ENCODE measurements at places on chromosomes 2 and 18.
A peak's percentile ranks its signal among the peaks of the same experiment; 100 is the strongest.

- DNase-seq = no peak
Measured at GRCh38 chr2:102122909-102123308, 19.6 kb upstream of the IL1R1 start.

DNA sequence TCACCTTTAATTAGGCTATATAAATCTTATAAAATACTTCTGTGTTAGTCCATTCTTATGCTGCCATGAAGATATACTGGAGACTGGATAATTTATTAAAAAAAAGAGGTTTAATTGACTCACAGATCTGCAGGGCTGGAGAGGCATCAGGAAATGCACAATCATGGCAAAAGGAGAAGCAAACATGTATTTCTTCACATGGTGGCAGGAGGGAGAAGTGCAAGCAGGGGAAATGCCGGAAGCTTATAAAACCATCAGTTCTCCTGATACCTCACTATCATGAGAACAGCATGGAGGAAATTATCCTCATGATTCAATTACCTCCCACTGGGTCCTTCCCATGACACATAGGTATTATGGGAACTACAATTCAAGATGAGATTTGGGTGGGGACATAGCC, 504.4 kb downstream of the RIT2 start:
- no peak for DNase-seq

- DNase-seq = no peak
Measured at GRCh38 chr2:220446106-220446712, 818.8 kb downstream of the SLC4A3 start.

DNA sequence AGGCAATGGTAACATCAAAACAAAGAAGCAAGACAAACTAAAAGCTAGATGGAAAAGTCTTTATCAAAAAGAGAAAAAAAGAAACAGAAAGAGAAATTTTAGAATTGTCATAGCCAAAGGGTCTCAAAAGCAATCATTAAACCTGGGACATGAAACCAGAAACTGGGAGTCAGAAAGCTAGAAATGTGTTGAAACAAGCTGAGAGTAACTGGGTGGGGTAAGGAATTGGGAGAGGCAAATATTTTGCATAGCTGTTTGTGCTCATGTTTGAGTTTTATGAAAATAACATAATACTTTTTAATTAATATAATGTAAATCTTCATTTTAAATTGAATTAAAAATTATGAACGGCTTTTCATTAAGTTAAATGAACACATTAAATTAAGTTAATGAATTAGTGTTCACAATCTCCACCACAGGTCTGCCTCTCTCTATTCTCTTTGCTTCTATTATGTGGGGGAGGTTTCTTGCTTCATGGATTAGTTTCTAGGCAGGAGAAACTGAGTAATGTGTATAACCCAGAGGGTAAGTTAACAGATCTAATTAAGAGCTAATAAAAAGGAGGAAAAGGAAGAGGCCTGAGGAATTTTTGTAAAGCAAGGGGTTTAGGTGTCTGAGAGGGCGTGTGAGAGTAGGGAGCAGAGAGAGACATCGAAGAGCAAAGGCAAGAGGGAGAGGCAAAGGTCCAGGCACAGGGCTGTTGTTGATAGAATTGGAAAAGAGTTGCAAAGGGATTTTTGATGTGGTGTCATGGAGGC, 20.0 kb upstream of the SERPINB2 start:
- no peak for DNase-seq

DNA sequence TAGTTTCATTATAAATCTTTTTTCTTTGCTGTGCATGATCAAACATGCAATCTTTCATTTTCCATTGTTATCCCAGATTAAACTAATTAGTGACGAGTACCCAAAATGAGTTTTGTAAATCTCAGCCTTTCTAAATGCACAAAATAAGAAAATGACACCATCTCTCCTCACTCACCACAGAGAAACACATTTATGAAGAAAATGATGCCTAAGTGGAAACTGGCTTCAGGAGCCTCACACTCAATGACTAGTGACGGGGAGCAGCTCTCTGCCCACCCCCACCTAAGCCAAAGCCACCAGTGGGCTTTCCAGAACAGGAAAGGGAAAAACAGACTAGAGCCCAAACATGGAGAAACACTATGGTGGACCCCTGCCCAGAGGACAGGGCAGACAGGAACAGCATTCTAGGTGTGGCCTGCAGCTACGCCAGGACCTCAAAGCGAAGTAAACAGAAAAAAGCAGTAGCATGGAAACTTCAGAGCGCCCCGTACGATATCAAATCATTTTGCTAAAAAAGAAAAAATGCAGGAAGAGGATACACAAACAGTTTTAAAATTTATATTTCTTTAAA, 113.5 kb downstream of the RBMS1 start:
- no peak for DNase-seq

- DNase-seq = peak; percentile 22
Measured at GRCh38 chr2:26002632-26003310, 20.5 kb upstream of the KIF3C start.

GRCh38 chr18:55141318-55141717, 182.1 kb upstream of the CCDC68 start:
- no peak for DNase-seq

GRCh38 chr18:62663731-62664336, 51.5 kb upstream of the PHLPP1 start:
- DNase-seq = no peak

GRCh38 chr2:57146951-57147350, 899.7 kb upstream of the VRK2 start:
- DNase-seq = no peak

DNA sequence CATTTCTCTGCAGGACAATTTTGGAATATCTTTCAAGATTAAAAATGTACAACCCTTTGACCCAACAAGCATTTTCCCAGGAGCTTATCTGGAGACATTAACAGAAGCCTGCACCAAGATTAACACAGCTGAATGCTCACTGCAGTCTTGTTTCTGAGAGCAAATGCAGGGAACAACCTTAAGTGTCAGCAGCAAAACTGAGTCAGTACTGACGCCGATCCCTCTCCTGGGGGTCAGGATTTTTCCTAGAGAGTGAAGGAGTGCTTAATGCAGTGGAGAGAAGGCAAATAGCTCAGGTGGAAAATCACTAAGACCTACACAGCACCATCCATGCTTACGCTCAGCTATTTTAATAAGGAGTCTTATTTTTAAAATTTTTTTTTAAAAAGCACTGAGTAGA, 42.8 kb upstream of the SGPP2 start:
- DNase-seq = no peak

- DNase-seq = no peak
Measured at GRCh38 chr2:64650296-64650695, 3.4 kb downstream of the SERTAD2 start.

GRCh38 chr2:119983108-119983507, 29.8 kb upstream of the EPB41L5 start:
- DNase-seq = no peak

DNA sequence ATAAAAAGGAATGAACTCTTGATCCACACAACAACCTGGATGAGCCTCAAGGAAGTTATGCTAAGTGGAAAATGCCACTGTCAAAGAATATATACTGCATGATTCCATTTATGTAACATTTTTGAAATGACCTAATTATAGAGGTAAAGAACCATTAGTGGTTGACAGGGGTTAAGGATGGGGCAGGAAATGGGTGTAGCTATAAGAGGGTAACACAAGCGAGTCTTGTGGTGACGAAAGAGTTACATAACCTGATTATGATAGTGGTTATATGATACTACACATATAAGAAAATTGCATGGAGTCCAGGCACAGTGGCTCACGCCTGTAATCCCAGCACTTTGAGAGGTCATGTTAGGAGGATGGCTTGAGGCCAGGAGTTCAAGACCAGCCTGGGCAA, 346.6 kb upstream of the PKDCC start:
- no peak for DNase-seq

DNA sequence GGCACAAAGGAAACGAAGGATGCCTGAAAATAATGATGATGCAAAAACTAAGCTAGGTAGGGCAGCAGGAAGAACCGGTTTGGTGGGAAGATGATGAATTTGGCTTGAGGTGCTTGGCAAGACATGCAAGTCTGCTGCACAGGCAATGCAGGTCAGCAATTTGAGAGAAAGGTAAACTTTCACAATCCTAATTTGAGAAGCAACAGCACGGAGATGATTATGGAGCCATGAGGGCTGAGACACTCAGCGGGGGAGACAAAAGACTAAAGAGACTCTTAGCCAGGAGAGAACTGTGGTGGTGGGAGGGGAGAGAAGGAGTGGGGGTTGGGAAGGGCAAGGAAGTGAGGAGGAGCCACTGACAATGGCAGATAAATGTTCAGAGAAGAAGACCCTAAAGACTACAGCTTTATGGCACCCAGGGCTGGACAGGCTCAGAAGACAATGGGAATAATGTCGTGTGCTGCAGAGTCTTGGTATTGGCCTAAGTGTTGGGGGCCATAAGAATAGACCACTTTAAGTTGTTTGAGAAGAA, 19.4 kb upstream of the RNF149 start:
- no peak for DNase-seq

- DNase-seq = peak; percentile 73
Measured at GRCh38 chr18:39841482-39842365, 2113.3 kb upstream of the PIK3C3 start.

- DNase-seq = no peak
Measured at GRCh38 chr2:40039549-40039948, 260.5 kb upstream of the THUMPD2 start.

- DNase-seq = no peak
Measured at GRCh38 chr2:10495311-10495987, 47.3 kb upstream of the ODC1 start.

DNA sequence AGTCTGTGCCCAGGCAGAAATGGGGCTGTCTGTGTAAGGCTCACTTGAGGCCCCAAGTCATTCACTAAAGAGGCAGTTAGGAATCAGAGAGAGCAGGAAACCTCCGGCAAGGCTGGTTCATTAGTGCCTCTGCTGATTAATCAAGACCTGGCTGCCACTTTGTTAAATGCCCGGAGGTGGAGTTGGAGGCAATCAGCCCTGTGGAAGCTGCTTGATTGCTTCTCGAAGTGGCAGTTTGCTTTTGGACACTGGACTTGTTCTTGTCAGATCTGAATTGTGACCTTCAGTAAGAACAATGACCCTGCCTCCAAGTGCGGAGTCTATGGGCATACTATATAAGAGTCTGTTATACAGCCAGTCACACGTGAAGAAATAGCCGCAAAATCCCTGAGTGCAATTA, 183.9 kb upstream of the LINC00305 start:
- no peak for DNase-seq

DNA sequence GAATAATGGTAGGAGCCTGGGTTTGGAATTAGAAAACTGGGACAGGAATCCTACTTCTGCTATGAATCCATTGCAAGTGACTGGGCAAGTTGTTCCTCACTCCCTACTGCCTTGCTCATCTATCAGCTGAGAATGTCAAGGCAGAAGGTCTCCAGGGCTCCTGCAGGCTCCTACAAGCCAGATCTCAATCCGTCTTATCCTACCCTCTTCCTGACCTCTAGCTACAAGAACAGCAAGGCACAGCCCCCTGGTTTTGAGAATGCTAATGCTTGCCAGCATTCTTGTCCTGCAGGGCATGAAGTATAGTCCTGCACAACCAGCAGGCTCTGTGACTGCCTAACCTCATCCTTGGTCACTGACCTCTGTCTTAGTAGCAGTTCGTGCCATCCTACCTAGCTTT, 141.9 kb upstream of the TNP1 start:
- no peak for DNase-seq

DNA sequence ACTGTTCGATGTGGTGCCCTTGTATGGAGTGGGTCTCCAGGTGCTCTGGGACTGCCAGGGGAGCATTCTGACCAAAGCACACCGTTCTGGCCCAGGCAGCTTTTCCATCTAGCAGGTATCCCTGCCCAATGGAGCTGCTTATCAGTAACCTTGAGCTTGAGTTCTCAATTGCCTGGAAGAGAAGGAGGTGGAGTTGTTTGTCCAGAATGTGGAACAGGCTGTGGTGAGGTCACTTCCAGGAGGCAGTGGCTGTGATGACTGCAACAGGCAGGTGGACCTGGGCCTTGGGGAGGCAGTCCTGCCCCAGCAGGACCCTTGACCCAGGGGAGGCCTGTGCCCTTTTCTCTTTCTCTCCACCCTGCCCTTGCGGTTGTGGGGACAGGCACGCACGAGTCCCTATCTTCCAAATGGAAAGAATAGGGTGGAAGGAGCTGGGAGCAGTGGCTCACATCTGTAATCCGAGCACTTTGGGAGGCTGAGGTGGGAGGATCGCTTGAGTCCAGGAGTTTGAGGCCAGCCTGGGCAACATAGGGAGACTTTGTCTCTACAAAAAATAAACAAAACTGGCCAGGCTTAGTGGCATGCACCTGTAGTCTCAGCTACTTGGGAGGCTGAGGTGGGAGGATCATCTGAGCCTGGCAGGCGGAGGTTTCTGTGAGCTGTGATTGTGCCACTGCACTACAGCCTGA, 66.2 kb upstream of the MCFD2 start:
- no peak for DNase-seq

GRCh38 chr18:31954349-31954748, 11.4 kb upstream of the TRAPPC8 start:
- peak; percentile 1 for DNase-seq

DNA sequence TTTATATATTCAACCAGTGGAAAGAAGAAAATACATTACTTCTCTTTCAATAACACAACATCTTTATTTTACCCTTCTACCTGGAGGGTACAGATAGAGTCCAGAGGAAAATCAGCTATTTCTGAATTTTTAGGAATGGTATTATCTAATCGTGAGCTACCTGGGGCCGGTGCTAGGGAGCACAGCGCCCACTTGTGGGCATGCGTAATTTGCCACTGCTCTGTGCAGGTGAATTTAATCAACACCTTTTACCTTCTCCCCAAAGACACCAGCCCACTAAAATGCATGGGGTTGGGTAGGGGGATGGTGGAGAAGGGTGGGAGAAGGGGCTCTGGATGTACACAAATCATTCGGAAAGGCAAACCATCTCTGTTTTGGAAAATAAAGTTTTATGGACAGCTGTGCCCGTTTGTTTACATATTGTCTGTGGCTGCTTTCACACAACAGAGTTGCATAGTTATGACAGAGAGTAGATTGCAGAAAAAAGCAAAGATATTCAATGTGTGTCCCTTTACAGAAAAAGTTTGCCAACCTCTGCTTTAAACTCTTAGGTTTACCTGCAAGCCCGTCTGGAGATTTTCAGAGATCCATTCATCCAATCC, 51.5 kb upstream of the DCC start:
- no peak for DNase-seq

DNA sequence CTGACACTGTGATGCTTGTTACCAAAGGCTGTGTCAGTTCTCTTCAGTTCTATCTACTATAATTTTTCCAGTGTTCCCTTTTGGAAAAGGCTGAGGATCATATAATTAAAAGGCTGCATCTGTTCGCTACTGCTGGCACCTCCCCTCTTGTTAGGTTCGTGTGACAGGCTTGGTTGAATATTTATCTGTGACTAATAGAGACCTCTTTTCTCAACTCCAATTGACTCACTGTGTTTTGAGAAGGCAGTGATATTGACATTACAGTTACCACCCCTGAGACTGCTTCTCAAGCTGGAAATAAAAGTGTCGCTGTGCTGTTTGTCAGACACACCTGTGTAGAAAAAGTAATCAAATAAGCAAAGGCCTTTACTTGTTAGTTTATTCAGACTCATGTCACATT, 205.5 kb upstream of the KCNH7 start:
- no peak for DNase-seq

- peak; percentile 50 for DNase-seq
Measured at GRCh38 chr2:88590998-88591613, 36.2 kb downstream of the EIF2AK3 start.

- DNase-seq = no peak
Measured at GRCh38 chr2:147739508-147739907, 105.3 kb upstream of the ACVR2A start.
